ENCODE measurements at places on chromosomes 6 and 20. TPM values are rescaled to one million over a fixed set of nuclear protein-coding genes. Genes with fewer than 3 reads are reported as not detected.

DNA sequence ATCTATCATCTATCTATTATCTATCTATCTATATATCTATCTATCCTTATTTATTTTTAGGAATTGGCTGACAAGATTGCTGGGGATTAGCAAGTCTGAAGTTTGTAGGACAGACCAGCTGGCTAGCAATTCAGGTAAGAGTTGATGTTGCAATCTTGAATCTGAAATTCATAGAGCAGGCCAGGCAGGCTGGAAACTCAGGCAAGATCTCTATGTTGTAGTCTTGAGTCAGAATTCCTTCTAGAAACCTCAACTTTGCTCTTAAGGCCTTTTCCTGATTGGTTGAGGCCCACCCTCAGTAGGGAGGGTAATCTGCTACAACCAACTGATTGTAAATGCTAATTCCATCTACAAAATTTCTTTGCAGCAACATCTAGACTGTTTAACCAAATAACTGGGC lies 19.2 kb downstream of the MAPK13 start:
- no peak overlapping the region for H3K27ac ChIP-seq
- H3K27me3 ChIP-seq, result peaks cover 2% of the 10 kb centered on the region
- H3K4me3 ChIP-seq, result no peak overlapping the region
- peaks cover 9% of the 10 kb centered on the region for H3K36me3 ChIP-seq

DNA sequence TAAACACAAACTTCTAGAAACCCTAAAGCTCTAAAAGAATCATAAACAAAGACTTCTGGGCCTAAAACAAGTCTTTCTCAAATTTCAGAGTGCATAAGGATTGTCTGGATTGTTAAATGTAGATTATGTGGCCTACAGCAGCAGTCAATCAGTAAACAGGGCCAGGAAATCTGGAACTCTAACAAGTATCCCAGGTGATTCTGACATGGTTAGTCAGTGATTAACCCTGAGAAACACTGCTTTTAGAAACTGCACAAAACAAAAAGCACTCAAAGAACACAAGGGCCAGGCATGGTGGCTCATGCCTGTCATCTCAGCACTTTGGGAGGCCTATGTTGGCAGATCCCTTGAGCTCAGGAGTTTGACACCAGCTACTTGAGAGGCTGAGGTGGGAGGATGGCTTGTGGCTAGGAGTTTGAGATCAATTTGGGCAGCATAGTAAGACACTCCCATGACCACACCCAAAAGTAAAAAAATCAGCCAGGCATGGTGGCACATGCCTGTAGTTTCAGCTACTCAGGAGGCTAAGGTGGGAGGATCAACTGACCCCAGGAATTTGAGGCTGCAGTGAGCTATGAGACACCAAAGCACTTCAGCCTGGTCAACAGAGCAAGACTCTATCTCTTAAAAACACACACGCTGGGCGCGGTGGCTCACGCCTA lies 5.9 kb downstream of the MED20 start:
- H3K4me3 ChIP-seq, result no peak overlapping the region
- DNase-seq, result no peak
- peaks cover 18% of the 10 kb centered on the region for H3K36me3 ChIP-seq
- H3K27ac ChIP-seq, result no peak overlapping the region
- peaks cover 23% of the 10 kb centered on the region for H3K4me1 ChIP-seq

ADAT2 gene
- 5.4 TPM for total RNA-seq

SYNDIG1 gene
- total RNA-seq, result 16.4 TPM

KHDC1L gene
- total RNA-seq, result not detected

ARFRP1 gene
- total RNA-seq, result 37.8 TPM

RFX6 gene
- not detected for total RNA-seq

All from chondrocyte (in vitro differentiated cells).